ENCODE measurements at places on chromosomes 3 and 15.

- no peak for DNase-seq
These were observed 14.4 kb upstream of the MUC4 start for GRCh38 chr3:195825857-195826804.

GRCh38 chr3:148992027-148992634, 791 bp downstream of the GYG1 start:
- DNase-seq = peak; percentile 66

DNA sequence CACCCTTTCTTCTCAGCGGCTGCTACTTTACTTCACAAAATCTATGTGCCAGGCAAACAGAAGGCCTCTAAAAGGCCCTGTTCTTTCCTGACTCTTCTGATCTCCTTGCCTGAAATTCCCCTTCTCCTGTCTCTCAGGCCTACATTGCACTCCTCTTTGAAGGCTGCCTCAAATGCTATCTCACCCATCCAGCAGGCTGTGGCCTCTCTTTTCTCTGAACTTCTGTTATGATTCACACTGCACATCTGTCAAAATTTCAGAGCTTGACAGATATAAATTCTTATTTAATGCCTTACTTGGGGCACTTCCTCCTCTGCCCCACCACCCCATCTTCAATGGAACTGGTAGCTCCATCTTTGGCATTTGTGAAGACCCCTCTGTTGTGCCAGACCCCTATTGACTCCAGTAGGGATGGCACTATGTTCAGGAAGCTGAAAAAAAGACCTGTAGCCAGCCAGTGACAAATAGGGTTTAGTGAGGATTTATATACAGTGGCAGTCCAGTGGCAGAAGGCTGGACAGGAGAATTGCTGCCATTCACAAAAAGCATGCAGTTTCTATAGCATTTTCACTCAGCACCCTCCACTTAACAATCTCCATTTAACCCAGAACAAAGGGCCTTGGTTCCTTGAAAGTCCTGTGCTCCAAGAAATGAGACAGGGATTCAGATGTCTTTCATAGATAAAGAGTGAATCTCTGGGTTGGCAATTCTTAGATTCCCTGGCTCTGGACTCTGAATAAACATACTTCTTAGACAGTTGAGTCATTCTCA, 415.8 kb upstream of the GRM7 start:
- no peak for DNase-seq

GRCh38 chr3:33060609-33061337, 36.2 kb downstream of the GLB1 start:
- no peak for DNase-seq

DNA sequence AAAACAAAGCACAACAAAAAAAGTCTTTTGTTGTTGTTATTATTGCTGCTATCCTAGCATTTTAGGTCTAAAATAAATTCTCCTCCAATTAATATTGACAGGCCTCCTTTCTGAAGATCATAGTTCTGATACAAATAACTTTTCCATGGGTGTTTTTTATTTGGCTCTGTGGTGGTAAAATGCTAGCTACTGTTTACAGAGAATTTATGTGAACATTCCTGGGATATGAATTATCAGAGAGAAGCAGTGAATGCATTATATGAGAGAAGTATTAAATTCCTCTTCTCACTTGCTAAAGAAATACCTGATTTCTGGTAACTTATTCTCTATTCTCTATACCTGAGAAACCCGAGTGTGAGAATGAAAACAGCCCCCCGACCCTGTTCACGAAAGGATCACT, 57.5 kb upstream of the TMCO5A start:
- no peak for DNase-seq

DNA sequence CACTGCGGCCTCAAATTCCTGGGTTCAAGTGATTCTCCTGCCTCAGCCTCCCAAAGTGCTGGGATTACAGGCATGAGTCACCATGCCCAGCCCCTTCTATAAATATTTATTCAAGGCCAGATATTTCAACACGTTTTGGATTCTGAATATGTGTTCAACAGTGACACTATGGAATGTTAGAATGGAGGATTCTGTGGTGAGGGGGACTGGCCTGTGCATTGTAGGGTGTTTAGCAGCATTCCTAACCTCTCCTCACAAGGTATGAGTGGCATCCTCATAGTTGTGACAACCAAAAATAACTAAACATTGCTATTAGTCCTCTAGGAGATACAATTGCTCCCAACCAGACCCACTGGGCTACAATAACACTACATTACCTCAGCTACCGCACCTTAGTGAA, 104.0 kb upstream of the ATP10A start:
- DNase-seq = no peak

GRCh38 chr3:151216641-151217607, 13.9 kb upstream of the GPR171 start:
- no peak for DNase-seq

- no peak for DNase-seq
These were observed 39.0 kb downstream of the KIF7 start for GRCh38 chr15:89616228-89616627.

DNA sequence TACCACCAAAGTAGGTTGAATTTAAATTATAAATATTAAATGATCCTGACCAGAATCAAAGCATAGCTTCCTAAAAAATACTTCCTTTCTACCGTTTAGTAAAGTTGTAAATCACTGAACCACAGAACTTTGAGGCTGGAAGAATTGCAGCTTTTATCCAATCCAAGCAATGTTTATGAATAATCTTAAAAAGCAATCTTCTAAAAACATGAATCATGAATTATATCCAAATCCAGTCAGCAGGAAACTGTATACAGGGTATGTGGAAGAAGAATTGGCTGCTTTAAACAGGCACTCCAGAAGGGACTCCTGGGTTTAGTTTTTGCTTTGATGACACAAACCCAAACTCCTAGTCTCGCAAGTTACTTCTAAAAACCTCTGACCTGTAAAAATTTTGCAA, 30.2 kb downstream of the HEG1 start:
- DNase-seq = no peak

DNA sequence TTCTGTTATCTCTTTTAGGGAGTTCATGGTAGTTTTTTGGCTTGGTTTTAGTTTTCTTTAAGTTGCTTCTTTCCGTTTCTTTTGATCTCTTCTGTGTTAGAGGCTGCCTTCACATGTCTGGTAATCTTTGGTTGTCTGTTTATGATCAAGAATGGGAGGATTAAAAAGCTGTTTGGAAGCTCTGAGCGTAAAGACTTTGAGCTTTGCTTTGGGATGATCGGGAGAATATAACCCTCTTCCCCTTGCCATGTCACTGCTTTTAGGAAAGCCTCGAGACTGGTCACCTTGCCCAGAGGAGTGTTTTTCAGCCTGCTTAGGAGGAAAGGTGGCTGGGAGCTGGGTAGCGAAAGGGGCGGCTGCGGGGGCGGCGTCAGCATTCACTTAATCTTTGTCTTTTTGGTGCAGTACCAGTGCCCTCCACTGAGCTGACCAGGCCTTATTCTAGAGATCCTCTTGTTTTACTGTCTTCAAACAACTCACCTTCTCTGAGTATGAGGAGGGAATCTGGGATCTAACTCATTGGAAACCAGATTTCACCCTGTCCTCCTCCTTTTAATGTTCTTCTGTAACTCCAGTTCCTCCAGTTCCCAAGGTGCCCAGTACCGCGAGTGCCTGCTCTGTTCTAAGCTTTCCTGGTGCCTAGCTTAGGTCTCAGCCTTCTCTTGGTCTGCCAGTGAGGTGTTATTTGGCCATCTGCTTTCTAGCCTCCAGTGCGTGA, 15.5 kb downstream of the TATDN2 start:
- DNase-seq = peak; percentile 68

DNA sequence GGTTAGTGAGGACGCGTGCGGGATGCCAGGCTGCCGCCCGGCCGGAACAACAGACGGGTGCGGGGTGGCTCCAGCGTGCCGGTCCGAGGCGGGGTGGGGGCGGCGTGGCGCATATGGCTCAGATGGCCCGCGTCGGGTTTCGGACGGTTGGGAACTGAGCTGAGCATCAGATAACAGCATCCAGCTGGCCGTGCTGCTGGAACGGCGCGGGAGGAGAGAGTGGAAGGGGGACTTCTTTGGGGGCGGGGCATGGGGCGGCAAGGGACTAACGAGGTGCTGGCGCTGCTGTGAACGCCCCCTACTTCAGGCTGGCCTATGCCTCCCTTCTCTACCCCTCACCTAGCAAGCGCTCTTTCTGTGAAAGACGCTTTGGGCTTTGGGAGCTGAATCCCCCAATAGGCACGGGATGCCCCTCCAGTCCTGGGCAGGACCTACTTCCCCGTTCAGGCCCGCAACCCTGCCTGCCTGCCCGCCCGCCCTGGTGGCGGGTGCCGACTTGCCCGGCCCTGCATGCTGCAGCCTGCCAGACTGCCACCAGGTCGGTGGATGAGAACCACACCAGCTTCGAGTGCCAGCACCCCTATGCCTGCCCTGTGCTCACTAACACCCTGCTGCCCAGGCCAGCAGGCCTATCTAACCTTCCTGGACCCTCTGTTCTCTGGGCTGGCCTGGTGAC, 542 bp downstream of the INKA1 start:
- peak; percentile 71 for DNase-seq

DNA sequence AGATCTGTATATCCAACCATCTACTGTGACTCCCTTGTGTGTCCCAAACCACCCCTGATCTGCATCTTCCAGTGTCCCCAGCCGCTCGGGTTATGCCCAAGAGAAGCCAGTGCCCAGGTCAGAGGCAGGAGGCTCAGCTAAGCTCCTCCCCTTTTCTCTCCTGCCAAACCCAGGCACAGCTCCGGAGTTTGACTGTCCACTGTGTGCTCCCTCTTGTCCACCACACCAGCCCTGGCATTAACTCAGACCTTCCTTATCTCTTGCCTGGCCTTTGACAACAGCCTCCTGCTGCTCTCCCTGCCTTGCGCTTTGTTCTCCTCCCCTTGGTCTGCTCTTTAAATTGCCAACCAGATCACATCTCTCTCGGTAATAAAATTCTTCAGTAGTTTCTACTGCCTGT, 39.3 kb downstream of the DGKG start:
- DNase-seq = no peak

- no peak for DNase-seq
These were observed 34.8 kb upstream of the ARHGEF3 start for GRCh38 chr3:56836276-56837163.

DNA sequence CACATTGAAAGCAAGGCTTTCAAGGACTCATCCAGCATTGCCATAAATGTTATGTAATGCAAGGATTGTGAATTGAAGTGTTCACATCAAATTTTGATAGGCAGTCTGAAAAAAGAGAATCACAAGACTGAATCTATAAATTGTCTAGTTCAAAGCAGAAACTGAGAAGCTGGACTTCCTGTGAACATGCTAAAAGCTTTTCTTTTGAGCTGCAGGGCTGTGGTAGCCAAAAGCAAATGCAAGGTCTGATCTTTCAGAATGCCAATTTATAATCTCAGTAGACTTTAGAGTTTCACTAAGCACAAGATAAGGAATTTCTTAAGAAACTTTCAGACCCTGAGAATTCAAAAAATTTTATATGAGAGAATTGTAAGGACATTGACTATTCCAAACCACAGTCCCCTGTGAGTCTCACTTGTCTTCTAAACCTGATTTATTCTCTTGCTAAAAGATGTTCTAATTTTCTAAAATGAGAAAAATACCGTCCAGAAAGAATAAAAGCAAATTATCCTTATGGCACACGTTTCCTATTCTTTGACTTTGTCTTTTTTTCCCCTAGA, 1700.3 kb downstream of the OTOL1 start:
- DNase-seq = no peak

GRCh38 chr3:114709102-114709501, 415.3 kb downstream of the TIGIT start:
- DNase-seq = no peak

DNA sequence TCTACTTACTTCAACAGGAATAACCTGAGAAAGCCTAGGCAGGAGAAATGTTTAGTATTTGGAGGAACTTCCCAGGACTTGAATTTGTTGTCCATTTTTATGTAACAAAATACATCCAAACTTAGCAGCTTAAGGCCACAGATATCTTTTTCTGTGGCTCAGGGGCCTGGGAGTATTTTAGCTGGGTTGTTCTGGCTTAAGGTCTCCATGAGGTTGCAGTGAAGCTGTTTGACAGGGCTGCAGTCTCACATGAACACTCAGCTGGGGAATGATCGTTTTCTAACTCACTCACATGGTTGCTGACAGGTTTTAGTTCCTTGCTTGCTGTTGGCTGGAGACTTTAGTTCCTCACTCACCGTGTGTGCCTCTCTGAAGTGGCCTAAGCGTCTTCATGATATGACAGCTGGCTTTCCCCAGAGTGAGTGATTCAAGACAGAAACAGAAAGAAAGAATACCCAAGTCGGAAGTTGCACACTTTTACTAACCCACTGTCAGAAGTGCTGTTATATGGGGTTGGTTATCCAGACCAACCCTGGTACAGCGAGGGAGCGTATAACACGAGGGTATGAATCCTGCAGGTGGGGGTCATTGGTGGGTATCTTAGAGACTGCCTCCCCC, 229.7 kb upstream of the TBL1XR1 start:
- no peak for DNase-seq

DNA sequence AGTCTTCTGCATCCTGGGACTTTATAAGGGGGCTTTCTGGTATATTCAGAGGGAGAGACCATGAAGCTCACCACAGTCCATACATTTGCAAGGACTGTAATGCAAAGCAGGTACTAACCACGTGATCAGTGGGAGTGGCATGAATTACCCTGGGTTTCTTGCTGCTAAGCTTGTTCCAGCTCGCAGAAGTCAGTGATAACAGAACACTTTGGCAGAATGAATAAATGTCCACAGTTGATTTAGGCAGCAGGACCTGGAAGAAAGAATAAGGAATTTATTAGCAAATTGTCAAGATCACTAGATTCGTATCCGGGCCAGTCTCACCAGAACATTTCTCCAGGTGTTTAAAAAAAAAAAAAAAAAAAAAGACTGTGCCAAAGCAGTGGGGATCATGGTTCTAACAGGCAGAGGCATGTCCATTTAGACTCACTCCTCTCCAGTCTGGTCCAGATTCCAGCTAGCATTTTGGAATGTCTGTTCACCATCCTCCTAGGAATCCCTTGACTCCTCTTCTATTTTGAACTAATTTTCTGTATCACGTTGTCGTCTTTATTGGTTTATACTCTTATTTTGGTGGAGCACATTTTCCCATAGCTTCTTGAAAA, 24.5 kb downstream of the HHLA2 start:
- DNase-seq = no peak

- no peak for DNase-seq
These were observed 33.3 kb upstream of the PAQR5 start for GRCh38 chr15:69265347-69265955.

DNA sequence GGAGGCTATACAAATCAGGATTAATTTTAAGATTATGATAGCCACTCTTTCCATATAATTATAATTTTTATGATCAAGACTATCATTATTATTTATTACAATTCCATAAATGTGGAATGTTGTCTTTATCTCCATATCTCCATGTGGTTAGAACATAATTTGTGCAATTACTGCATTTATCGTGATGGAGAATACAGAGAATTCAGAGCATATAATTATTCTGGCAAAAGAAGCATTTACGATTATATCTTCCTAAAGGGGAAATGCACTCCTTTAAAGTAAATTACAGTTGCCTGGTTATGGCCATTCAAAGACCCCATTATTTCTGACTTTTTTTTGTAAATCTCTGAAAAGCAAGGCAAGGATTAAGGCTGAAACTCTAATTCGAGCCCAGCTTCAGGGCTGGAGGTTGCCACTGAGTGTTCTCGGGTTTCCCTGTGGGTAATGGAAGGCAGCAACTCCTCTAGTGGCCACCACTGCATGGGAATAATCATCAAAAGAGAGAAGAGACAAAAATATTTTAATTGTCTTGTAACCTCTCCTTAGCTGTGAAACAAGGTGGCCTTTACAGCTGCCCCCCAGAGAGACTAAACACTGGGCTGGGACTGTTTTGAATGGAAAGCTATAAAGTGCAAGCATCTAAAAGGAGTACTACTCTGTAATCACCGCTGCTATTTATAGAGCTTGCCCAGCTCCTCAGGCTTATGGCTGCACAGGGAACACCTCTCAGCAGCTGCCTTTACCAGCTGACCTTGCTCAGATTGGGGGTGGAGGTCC, 59.8 kb upstream of the PRTG start:
- no peak for DNase-seq

GRCh38 chr15:58040150-58040549, 25.4 kb downstream of the ALDH1A2 start:
- DNase-seq = no peak

All from nephron progenitor cell (in vitro differentiated cells).